T-helper 2 cell treated with Interferon-gamma antibody and Interleukin-4, amounts not matched to agents 100 ng/mL and 5 ng/mL, for 36 hours (primary cell): ENCODE measurements at places on chromosomes 3 and 15. TPM values are rescaled to one million over a fixed set of nuclear protein-coding genes. Genes with fewer than 3 reads are reported as not detected.

Gene CIB2
- 1.1 and 1.8 TPM in 2 replicates for total RNA-seq

Gene SAXO2
- 0.68 and 1.2 TPM in 2 replicates for total RNA-seq

Gene MYLK
- 0.18 and 0.30 TPM in 2 replicates for total RNA-seq

Gene MYO5C
- 1.2 and 1.6 TPM in 2 replicates for total RNA-seq

Gene CCR3
- total RNA-seq: 0.16 and 0.27 TPM in 2 replicates

Gene UBAP1L
- 5.9 and 6.5 TPM in 2 replicates for total RNA-seq

Gene MINDY2
- total RNA-seq: 12.6 and 13.4 TPM in 2 replicates

Gene AVEN
- total RNA-seq: 15.9 and 16.8 TPM in 2 replicates

Gene CDHR4
- total RNA-seq: not detected in 2 replicates

Gene A4GNT
- not detected in 2 replicates for total RNA-seq

Gene CTSH
- 80.6 and 83.5 TPM in 2 replicates for total RNA-seq

Gene THPO
- total RNA-seq: not detected in 2 replicates

Gene PLXNB1
- 1.6 and 1.9 TPM in 2 replicates for total RNA-seq

Gene WDR76
- total RNA-seq: 84.3 and 86.1 TPM in 2 replicates

Gene TTLL13
- total RNA-seq: 0.34 and 1.1 TPM in 2 replicates

Gene ABI3BP
- total RNA-seq: not detected in 2 replicates

Gene ARNT2
- total RNA-seq: 0.23 TPM in 1 of 2 replicates, not detected in the other

Gene MCTP2
- 47.9 and 53.9 TPM in 2 replicates for total RNA-seq

Gene MGLL
- 3.8 and 5.0 TPM in 2 replicates for total RNA-seq

Gene CCR4
- total RNA-seq: 175 and 177 TPM in 2 replicates

Gene DNAJA4
- total RNA-seq: 39.2 and 39.5 TPM in 2 replicates

Gene LRCH3
- total RNA-seq: 54.4 and 57.9 TPM in 2 replicates

Gene SH3BP5
- 41.9 and 42.1 TPM in 2 replicates for total RNA-seq

Gene FAM174B
- 2.7 and 4.3 TPM in 2 replicates for total RNA-seq

Gene GP9
- not detected in 2 replicates for total RNA-seq

Gene SNURF
- total RNA-seq: 7.0 and 12.6 TPM in 2 replicates

Gene TOPBP1
- total RNA-seq: 88.4 and 93.0 TPM in 2 replicates

Gene PRSS50
- not detected in 2 replicates for total RNA-seq

Gene NTRK3
- total RNA-seq: not detected in 2 replicates

Gene CPB1
- not detected in 2 replicates for total RNA-seq

Gene SLC28A1
- total RNA-seq: not detected in 2 replicates
